ENCODE measurements at places on chromosomes 1 and 21.
A peak's percentile ranks its signal among the peaks of the same experiment; 100 is the strongest.

- DNase-seq = no peak
Observed at GRCh38 chr21:39079617-39080016, 103.6 kb downstream of the PSMG1 start.

- no peak for DNase-seq
Observed at GRCh38 chr1:222919478-222919865, 104.6 kb downstream of the DISP1 start.

DNA sequence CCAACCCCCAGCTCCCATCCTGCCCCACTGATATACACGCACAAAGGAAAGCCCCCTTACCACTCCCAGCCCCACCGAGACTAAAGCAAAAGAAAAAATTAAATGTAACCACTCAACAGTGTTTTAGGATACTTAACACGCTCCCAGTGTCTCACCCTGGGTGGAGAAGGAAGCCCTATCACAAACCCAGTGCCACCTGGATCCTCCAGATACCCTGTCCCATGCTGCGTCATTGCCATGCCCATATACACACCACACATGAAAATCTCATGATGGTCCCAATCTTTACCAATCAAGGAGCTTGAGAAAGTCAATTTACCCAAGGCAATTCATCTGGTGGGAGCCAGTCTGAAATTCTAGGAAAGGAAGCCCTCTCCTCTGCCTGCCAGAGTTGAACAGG lies 11.2 kb downstream of the KIAA1614 start:
- DNase-seq = no peak

DNA sequence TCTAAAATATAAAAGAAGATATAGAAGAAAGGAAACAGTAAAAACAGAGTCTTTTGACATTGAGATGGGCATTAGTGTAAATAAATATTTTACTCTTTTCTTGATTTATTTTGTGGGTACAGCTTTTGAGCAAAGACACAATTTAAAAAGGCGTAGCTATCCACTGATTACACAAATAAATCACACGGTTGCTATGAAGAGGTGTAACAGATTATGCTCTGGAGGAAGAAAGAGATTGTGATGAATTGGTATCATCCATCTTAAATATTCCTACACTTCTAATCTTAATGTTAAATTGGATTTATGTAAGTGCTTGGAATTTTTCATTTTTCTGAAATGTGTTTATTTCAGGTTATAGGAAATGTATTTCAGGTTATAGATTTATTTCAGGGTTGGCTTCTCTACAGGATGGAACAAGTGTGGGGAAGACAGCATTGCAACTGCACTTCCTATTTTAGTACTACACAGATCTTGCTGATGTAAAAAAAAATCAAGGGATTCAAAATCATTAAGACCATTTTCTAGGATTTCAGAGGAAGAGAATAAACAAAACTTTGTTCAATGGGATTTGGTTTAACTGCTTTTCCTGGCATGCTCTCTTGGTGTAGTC lies 15.3 kb downstream of the XCL1 start:
- no peak for DNase-seq

GRCh38 chr21:14376854-14377253 lies 6.1 kb downstream of the HSPA13 start:
- no peak for DNase-seq

- no peak for DNase-seq
Observed at GRCh38 chr1:5770981-5771765, 221.1 kb downstream of the NPHP4 start.

GRCh38 chr21:41752231-41752681 lies 14.6 kb downstream of the RIPK4 start:
- no peak for DNase-seq

GRCh38 chr1:231693361-231694074 lies 66.9 kb downstream of the DISC1 start:
- no peak for DNase-seq

DNA sequence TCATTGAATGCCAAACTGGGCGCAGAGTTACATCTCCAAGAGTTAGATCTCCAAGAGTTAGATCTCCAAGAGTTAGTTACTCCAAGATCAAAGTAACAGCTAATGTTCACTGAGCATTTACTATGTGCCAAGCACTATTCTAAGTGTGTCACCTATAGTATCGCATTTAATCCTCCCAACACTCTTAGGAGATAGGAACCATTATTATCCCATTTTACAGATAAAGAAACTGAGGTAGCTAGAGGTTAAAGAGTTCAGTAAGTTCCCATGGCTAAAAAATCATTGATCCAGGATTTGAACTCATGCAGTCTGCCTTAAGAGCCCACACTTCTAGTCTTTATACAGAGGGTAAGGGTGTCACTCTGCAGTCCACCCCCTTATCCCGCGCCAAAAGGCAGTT lies 1.5 kb upstream of the NAV1 start:
- no peak for DNase-seq

DNA sequence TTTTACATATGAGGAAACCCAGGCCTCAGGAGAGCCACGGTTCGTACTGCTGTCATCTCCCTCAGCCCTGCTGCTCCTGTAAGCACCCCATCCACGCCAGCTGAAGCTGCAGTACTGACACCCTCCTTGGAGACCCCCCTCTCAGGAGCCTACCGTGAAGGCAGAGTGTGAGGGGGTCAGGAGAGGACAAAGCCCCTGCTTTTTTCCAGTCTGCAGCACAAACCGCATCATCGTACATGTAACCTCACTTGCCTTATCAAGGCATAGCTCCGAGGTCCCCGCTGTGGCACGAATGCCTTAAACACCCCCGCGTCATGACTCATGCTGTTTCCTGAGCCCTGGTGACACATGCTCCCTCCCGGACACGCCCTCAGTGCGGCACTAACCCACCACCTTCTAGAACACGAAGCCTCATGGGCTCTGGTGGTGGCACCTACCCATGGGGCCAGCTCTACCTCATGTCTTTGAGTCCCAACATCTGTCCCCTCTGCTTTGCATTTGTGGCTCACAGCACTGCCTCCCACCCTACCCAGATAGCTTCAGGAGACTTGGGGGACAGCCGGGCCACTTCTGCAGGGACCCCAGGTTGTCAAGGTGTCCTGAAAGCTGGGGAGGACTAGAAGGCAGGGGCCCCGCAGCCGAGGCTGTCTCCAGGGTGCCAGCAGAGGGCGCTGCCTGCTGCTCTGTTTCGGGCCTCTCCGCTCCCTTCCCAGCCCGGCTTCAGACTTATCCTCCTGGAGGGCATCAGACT lies 4.9 kb downstream of the SH3BGRL3 start:
- peak; percentile 50 for DNase-seq

DNA sequence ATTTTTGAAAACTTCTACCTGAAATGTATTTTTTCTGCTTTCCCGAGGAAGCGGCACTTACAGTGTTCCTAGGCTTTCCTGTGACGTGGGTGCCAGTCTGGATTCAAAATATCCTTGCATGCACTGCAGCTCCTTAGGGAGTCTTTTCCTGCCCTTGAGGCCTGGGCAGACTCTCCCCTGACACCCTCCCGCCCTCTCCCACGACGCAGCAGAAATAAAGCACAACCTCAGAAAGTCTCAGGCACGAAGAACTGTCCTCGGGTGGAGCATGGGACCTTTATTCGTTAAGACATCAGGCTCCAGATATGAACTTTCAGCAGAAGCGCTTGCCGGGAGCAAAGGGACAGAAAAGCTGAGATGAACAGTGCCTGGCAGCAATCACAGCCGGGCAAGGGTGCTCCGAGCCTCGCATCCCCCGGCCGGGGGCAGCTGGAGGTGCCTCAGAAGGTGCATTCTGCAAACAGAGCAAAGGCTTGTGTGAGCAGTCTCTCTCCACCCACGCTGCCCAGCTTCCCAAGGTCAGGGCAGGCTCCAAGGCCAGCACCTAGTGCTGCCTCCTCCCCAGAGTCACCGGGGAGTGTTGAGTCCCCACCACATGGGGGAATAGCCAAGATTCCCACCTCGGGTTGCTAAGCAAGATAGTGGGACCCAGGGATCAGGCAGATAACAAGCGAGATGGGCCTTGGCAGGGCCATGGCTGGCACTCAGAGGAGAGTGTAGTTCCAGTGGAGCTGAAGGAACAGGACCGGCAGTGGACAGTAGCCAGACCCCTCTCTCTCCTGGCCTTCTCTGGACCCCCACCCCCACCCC lies 3.2 kb downstream of the TFF3 start:
- no peak for DNase-seq

GRCh38 chr1:169326261-169326955 lies 41.2 kb downstream of the NME7 start:
- DNase-seq = no peak

GRCh38 chr1:15056515-15057285 lies 96.8 kb upstream of the TMEM51 start:
- DNase-seq = no peak

DNA sequence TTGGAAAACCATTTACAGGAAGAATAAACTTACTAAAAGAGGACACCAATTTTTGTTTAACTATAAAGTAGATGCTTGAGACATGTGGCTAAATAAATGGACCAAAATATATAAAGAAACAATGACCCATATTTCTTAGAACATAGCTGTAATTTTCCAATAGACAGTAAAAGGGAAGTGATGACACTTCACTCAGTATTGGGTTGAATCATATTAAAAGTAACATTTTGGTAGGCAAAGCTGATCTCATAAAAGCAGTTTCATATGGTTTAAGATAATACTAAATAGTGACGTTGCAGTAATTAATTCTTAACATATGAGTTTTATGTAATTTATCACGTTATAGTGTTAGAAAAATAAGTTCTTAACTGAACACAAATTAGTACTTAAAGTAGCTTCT lies 308.9 kb upstream of the RUNX1 start:
- DNase-seq = no peak

DNA sequence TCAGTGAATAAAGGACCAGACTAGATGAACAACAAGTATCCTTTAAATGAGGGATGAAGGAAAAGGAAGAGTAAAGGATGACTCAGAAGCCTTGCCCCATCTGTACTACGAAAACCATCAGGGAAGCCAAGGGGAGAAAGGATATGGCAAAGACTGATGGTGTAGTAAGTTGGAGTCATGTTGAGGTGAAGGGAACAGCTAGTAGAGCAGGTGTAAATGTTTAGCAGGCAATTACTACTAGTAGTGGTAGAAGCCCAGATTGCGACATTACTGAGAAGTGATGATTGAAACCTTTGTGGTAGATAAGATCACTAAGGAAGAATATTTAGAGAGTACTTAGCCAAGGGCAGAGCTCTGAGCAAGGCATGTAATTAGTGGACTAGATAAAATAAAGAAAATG lies 84.0 kb downstream of the PHTF1 start:
- peak; percentile 46 for DNase-seq

DNA sequence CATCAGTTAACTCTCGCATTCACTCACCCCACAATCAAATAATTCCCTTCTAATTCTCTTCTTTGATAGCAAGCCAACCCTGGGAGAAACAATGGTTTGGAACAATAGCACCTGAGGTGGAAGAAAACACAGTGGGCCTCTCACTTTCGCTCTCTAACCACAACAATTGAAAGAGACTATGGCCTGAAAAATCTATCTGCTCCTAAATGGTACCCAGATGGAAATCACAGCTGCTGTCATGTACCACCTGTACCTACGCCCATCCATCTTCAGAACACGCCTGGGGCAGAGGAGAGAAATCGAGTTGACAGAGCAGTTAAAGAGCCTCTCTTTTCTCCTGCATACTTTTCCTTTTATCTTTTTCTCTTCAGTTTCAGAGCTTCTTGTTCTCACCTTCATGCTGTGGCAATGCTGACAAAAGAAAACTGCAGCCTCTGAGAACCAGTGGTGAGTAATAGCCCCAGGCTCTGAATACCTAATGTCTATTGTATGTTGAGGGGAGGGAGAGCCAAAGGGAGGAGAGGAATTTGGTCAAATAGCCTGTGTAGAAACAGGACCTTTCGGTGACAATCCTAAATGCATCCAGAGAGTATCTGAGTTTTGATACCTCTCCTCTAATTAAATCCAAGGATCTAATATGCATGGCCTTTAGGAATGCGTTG lies 57.7 kb downstream of the ZC3H11B start:
- DNase-seq = peak; percentile 77

DNA sequence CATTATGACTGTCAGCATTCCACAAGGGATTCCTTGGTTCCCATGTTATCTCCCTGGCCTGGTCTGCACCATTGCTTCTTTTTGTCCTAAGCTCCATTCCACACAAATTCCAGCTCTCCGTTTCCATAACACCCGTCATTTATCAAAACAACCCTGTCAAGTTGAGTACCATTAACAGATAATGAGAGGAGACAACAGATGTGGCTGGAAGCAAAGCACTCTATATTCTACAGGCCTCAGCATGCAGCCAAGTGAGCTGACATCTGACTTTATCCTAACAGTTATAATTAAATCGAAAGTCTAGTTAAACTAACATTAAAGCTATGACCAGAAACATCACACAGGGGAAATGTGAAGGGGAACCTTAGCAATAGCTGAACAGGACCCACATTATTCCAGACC lies 110.4 kb downstream of the RERE start:
- DNase-seq = no peak

GRCh38 chr1:57272150-57272549 lies 151.7 kb downstream of the DAB1 start:
- no peak for DNase-seq

DNA sequence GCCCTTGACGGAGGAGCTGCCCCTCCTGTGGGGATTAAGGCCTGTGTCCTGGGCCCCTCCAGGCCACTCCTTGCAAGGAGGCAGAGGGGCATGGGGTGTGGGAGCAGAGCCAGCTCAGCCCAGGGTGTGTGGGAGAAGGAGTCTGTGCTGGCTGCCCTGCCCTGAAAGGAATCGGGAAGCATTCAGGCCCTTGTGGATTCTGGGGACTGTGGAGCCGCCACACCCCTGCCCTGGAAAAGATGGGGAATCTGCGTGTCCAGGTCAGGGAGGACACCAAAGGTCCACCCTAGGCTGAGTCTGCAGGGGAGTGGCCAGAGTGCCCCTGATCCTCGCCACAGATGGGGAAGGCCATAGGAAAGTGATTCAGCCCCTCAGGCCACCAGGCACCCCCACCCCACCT lies 16.5 kb upstream of the PRDM16 start:
- DNase-seq = no peak

DNA sequence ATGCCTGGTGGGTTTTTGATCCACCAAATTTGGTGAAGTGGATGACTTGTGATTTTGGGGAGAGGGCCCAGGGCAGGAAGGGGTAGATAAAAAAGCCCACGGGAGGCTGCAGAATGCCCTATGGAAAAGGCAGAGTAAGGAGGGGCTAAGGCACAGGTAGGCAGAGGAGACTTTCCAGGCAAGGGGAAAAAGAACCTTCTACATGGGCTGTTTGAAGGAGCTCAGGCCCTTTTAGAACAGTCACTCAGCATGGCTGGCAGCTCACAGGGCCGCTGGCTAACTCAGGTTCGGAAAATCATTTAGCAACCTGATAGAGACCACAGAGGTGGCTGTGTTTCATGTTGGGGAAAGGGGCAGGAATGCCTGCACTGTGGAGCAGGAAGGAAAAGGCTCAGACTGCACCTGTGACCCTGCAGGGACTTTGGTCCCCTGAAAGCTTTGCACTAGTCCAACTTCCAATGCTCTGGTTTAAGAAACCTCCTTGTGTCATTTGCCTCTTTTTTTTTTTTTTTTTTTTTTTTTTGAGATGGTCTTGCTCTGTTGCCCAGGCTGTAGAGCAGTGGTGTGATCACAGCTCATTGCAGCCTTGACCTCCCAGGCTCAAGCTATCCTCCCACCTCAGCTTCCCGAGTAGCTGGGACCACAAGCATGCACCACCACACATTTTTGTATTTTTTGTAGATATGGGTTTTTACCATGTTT lies 58.5 kb upstream of the ENAH start:
- DNase-seq = no peak

GRCh38 chr1:109932679-109933078 lies 22.0 kb downstream of the CSF1 start:
- DNase-seq = no peak

GRCh38 chr1:186144505-186144904 lies 230.5 kb downstream of the TPR start:
- no peak for DNase-seq

Measured in T47D (cell line).